ENCODE measurements at places on chromosomes 12 and 14. TPM values are rescaled to one million over a fixed set of nuclear protein-coding genes. Genes with fewer than 3 reads are reported as not detected.

The GYS2 gene
- total RNA-seq: not detected

DNA sequence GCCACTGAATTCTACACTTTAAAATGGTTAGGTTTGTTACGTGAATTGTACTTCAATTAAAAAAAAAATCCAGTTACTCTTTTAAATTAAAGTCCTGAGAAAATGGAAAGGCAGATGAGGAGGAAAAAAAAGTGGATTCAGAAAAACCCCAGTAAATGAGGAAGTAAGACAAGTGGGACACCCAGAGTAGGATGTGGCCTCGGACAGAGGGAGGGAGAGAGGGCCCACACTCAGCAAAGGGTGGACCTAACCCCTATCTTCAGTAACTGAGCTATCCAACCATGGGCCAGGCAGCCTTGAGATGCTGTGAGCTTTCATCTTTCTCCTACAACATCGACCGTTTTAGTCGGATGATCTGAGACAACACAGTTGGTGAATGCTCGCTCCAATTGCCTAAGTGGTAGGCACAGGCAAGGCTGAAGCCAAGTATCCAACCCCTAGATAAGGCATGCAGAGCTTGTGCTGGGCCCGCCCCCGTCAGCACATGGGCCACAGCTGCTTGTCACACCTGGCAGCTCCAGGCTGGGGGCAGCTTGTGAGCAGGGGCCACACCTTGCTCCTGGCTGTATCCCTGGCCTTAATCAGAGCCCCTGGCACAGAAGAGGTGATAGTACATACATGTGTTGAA, 142.1 kb downstream of the TTC7B start:
- DNase-seq: no peak

The PTHLH gene
- total RNA-seq: 1.6 TPM

The ARMH4 gene
- 4.2 TPM for total RNA-seq

The MARCHF9 gene
- total RNA-seq: 2.1 TPM

- no peak for DNase-seq
These were observed 130.2 kb downstream of the RBM19 start for GRCh38 chr12:113835896-113836295.

DNA sequence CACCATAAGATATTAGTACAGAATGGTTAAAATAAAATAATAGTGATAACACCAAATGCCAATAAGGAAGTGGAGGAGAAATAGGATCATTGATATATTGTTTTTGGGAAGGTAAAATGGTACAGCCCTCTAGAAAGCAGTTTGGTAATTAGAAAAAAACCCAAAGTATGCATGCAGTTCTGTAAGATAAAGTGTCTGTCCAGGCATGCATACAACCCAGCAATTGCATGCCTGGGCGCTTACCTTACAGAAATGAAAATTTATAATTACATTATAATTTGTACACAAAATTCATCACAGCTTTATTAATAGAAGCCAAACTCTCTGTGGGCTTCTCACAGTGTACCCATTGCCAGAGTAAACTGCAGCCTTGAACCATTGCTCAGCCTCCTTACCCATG, 124.7 kb downstream of the TTC6 start:
- DNase-seq: no peak

- no peak for DNase-seq
These were observed 223.3 kb downstream of the CCDC91 start for GRCh38 chr12:28413460-28414109.

GRCh38 chr14:66575014-66575413, 67.1 kb downstream of the GPHN start:
- no peak for DNase-seq

DNA sequence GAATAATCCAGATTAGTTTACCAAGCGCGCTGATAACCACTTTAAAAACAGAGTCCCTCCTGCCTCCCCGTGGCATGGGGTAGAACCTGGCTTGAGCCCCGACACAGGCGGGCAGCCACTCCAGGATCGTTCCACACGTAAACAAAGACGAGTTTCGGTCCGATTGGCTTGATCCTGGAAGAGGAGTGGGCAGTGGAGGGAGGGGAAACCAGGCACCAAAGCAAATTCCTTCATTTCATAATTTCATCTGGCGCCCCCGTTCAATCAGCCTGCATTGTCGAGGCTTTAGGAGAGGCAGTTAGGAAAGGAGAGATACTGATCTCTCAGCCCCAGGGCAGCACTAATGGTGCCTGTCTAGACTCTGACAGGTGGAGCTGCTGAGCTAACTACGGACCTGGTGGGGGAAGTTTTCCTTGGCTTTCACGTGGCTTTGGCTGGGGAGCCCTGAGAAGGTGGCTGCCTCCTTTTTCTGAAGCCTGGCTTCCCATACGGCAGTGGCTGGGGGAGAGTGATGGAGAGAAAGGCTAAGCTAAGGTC, 751 bp upstream of the GPRC5A start:
- peak; percentile 56 for DNase-seq

DNA sequence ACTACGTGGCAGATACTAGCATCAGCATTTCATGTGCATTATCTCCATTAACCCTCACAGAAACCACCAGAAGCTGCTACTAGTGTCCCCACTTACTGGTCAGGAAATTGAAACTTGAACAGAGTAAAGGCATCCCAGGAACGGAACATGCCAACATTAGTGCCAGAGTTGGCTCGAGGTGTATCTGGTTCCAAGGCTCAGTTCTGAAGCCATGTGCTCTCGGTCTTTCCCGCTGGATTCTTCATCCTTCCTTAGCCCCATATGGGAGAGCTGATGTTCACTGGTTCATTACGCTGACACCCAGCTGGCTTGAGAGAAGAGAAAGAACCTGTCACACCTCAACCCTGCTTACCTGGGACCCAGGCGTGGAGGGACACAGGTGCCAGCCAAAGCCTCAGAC, 91.5 kb downstream of the TBX5 start:
- no peak for DNase-seq

DNA sequence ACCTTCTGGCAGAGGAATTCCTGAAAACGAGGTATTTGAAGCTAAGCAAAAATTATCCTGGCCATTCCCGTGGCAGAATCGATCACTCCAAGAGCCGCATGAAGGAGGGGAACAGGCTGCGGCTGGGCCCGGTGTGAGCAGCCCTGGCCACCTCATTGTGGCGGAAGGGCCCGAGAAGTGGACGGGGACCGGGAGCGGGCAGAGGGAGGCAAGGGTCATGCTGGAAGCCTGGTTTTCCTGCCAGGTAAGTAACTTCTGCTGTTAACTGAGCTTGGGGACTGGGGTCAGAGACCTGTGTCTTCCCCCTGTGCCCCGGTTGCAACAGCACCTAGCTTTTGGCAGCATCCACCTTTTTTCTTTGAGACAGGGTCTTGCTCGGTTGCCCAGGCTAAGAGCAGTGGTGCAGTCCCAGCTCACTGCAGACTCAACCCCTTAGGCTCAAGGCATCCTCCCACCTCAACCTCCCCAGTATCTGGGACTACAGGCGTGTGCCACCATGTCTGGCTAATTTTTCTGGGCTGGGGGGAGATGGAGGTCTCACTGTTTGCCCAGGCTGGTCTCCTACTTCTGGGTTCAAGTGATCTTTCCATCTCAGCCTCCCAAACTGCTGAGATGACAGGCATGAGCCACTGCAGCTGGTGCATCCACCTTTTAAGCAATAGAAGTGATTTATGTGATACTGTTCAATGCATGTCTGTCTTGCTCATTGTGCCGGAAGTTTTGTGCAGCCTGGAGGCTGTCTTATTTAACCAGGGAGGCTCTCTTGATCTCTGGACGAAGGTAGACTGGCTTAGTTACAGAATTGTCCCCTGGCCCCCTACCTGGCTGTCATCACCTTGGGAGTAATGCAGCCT, 174.0 kb upstream of the MYL2 start:
- DNase-seq: no peak

The VDR gene
- total RNA-seq: 5.0 TPM

GRCh38 chr12:89863968-89864367, 155.3 kb upstream of the ATP2B1 start:
- DNase-seq: no peak

- no peak for DNase-seq
These were observed 521.2 kb downstream of the MED13L start for GRCh38 chr12:115756271-115756670.

- DNase-seq: no peak
These were observed 122.4 kb upstream of the VASH1 start for GRCh38 chr14:76638841-76639240.

The DCAF4 gene
- 20.6 TPM for total RNA-seq

The USP44 gene
- 1.8 TPM for total RNA-seq

DNA sequence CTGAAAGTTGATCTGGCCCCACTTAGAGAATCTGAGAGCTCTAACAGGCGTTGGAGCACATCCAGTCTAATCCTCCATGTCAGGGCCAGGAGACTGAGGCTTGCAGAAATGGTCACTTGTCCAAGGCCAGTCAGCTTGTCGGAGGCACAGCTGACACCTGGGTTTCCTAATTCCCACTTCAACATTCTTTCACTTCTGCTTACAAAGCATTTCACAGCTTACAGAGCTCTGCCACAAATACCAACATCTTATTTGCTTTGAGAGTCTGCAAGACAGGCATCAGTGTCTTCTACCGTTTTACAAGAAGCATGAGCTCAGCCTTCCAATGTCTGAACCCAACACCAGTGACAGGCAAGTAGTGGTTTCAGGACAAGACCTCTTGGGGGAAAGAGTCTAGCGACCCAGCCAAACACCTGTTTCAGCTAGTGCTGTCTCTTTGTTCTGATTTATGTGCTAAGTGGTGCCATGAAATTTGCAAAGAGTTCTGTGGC, 31.8 kb downstream of the ISCA2 start:
- DNase-seq: no peak

DNA sequence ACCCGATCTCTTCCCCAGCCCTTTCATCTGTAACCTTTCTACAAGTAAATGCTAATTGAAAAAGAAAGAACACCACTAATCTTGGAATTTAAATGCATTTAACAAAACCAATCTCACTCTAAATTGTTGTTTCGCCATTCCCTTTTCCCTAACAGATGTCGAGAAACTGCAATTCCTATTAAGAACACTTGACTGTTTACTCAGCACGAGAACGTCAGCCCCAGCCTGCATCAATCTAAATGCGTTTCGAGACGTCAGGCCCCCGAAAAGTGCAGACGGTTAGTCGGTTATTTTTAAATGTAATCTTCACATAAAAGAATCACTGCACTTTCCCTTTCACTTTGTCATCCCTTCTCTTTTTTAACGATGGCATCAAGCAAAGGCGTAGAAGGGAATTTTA, 837.6 kb downstream of the VRK1 start:
- DNase-seq: no peak

DNA sequence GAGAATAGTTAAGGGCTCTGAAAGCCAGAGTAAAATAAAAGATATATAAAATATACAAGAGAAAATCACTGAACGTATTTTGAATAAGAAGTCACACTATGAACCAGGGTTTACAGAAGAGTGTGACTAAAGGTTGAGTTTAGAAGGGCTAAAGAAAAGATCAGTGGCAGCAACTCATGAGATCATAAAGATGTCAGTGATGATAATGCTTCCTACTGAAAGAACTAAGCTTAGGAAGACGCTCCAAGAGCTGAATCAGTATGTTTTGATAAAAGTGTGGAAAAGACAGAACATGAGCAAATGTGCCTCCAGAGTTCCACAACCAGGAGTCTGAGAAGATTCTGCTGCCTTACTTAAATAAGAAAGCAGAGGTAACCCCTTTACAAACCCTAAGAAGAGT, 74.6 kb downstream of the KITLG start:
- DNase-seq: no peak

DNA sequence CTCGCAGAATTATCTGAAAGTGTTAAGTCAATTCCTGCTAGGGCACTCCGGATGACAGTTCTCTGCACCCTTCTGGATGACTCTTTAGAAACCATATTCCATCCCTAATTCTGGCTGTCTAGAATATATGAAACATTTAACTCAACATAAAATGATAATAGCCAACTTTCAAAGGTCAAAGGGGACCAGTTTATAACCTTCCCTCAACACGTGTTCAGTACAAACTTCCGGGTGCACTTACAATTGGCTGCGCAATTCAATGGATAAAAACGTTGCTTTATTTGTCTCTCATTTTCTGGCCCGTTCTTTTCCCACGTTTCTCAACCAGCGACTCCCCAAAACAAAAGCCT, 1.3 kb downstream of the SBNO1 start:
- peak; percentile 20 for DNase-seq

The OTX2 gene
- total RNA-seq: not detected

DNA sequence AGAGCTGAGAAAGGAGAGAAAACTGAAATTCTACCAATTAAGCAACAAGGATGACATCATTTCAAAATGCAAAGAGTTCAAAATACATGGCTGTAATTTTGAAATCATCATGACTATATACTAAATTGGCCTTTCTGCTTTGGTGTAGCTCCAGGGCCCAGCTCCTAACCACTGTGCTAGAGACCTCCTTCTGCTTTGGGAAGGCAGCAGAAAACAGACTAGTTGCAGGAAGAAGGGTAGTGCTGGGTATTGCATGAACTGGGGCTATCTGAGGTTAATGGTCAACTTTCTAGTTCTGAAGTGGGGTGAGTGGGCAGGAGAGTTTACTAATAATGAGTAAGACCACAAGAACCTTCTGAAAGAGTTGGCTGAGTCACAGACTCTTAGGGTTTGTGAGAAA, 66.2 kb downstream of the PTGER2 start:
- peak; percentile 29 for DNase-seq

DNA sequence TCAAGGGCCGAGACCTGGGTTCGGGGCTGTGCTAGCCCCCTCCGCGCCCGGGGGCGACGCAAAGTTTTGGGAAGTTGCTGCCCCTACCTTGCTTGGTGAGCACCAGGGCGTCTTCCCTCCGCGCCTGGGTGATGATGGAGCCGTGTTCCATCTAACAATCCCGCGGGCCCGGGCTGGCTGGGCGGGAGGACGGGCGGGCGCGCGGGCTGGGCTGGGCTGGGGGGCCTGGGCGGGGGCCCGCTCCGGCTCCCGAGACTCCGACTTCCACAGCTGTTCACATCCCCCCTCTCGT, 298 bp downstream of the CTDSP2 start:
- DNase-seq: no peak

The DIO2 gene
- 66.0 TPM for total RNA-seq

- no peak for DNase-seq
These were observed 33.8 kb downstream of the DMAC2L start for GRCh38 chr14:50345846-50346422.

The MSRB3 gene
- total RNA-seq: 55.1 TPM

- DNase-seq: no peak
These were observed 1151.4 kb upstream of the TMEM132C start for GRCh38 chr12:127115468-127116035.
